Midbrain (tissue), 1 donor: ENCODE measurements at places on chromosomes 5 and 9.

- DNase-seq = no peak
Measured at GRCh38 chr5:178237431-178238312, 5.1 kb upstream of the PHYKPL start.

GRCh38 chr5:74340476-74340875 is 300.1 kb downstream of the ENC1 start:
- no peak for DNase-seq

GRCh38 chr5:60516688-60517087 is 183.3 kb downstream of the DEPDC1B start:
- DNase-seq = no peak

- no peak for DNase-seq
Measured at GRCh38 chr5:153903321-153903720, 135.4 kb downstream of the FAM114A2 start.
